ENCODE measurements at places on chromosomes 5 and 9.

DNA sequence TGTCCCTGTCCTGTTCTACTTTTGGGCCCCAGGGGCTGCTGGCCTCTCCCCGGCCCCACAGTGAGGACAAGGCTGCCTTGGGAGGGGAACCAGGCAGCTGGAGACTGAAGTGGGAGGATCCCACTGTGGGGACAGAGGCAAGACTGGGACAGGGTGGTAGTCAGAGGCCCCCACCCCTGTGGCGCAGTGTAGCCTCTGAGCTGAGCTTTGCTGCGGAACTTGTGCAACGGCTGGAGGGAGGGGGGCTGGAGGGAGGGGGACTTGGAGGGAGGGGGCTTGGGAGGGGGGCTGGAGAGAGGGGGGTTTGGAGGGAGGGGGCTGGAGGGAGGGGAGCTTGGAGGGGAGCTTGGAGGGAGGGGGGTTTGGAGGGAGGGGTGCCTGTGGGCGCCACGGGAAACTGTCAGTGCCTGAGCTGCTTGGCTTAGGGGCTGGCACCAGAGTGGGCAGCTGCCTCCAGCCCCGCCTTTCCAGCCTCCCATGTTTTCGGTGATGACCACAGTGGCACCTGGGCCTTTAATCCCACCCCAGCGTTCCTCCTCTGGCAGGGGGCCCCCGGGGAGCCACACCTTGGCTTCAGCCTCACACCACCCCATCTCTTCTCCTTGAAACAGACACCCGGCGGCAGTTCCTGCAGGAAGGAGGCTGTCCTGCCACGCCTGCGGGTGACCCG lies 2.3 kb upstream of the FUT7 start:
- no peak for DNase-seq

DNA sequence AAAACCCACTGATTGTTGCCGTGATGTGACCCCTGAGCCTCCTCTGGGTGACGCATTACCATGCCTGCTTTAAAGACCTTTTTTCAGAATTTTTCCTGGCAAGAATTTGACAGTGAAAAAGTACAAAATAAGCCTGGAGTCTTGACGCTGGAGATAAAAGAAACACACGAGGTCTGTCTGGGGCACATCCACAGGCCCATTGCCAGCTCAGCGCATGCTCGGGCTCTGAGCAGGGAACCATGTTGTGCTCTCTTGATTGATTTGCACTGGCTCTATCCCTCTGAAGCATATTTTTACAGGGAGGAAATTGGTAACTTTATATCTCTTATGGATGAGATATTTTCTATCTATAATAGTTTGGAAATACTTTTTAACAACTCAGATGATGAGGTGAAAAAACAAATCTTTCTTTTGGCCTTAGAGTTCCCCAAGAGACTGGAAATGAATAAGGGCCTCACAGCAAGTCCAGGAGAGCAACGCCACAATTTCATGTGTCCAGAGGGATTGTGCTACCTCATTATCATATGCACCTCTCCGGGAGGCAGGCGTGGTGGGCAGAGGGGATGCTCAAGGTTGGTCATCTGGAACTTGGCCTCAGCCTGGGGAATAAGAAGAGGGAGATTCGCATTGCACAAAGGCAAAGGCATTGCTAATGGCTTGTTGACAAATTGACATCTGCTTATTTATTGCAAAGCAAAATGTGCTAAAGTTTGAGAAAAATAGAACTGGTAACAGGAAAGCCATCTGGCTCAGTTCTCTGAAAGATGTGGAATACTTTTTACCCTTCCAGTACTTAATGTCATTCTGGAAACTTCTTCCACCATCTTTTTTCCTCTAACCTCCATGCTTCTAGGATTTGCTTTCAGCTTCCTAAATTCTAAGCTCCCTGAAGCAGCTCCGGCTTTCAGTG lies 183.8 kb downstream of the PJA2 start:
- DNase-seq = no peak

- no peak for DNase-seq
These were observed 281.3 kb downstream of the CEMIP2 start for GRCh38 chr9:71487061-71487460.

GRCh38 chr5:42666869-42667268 lies 89.7 kb upstream of the CCDC152 start:
- DNase-seq = no peak

GRCh38 chr5:172683645-172684471 lies 42.8 kb downstream of the NEURL1B start:
- DNase-seq = no peak

GRCh38 chr5:72508241-72509170 lies 1.3 kb upstream of the ZNF366 start:
- no peak for DNase-seq

DNA sequence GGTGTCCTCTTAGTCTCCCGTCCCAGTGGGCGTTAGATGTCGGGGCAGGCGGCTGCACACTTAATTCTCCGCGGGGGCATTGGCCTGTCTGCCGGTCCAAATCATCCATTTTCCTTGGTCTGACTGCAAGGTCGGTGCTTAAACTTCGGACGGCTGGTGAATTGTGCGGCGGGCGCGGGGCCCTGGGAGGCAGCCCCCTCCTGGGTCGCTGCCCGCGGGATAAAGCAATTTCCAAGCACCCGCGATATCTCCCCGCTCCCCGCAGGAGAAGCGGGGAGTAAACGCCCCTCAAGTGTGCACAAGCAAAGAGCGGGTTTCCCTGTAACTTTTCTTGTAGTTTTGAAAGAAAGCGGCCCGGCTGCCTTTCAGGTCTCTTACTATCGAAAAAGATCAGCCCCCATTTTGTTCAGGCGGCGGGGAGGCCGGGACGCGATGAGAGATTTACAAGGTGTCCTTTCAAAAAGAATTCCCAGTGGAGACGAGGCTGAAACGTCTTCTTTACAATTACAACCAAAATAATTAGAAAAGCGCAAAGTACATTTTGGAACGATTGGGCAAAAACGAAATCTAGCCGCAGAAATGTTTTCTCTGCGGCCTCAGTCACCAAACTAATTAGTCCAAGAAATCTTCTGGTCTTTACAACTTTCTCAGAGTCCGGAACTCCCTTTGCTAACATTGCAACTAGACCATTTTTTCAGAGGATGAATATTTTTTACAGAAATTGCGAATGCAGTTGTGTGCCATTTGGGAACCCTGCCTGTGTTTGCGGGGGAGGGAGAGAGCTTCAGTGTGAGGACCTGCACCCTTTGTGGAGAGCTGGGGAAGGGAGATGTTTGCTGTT lies 1.8 kb downstream of the IRX1 start:
- no peak for DNase-seq

DNA sequence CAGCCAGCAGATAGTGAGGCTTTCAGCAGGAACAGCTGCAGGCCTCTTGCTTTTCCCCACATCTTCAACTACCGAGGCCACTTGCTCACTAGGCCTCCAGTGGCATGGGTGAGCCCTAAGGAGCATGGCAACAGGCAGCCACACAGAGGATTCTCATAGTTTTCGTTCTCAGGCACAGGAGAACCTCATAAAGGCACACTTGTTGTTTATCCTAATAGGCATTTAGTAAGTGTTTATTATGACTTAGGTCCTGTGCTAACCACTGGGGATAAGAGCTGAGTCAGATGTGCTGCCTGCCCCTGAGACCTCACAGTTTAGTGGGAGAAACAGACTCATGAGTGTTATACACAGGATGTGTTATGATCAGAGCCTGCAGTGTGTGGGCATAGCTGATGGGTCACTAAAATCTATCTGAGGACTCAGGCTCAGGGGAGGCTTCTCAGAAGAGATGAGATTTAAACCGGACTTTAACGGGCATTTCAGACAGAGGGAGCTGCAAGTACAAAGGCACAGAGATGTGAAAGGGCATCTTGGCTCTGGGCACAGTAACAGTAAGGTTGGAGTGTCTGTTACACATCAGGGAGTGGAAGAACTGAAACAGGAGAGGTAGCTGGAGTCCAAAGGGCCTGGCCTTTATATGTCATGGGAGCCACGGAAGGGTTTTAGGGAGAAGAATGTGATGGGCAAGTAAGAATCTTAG lies 21.0 kb upstream of the HEMGN start:
- peak; percentile 45 for DNase-seq

GRCh38 chr5:149304195-149305078 lies 32.8 kb downstream of the AFAP1L1 start:
- no peak for DNase-seq
